ENCODE measurements at places on chromosomes 16 and 17. TPM values are rescaled to one million over a fixed set of nuclear protein-coding genes. Genes with fewer than 3 reads are reported as not detected.

The SOST gene
- total RNA-seq: not detected

The HS3ST3A1 gene
- total RNA-seq: 1.0 TPM

The RAP1GAP2 gene
- total RNA-seq: 8.4 TPM

The NDUFB10 gene
- total RNA-seq: 85.8 TPM

The EXOC3L1 gene
- total RNA-seq: 1.3 TPM

The ESRP2 gene
- total RNA-seq: 0.36 TPM

The TERB1 gene
- 0.58 TPM for total RNA-seq

The CFAP119 gene
- total RNA-seq: 5.5 TPM

The EPOP gene
- total RNA-seq: 1.5 TPM

The SPIRE2 gene
- total RNA-seq: 3.2 TPM

The NXPH3 gene
- total RNA-seq: 17.0 TPM

The HP gene
- total RNA-seq: 35.4 TPM
